Muscle of arm (tissue), 14 donors: ENCODE measurements at places on chromosomes 4 and X. TPM values are rescaled to one million over a fixed set of nuclear protein-coding genes. Genes with fewer than 3 reads are reported as not detected.

S100G gene
- not detected for polyA plus RNA-seq

PPARGC1A gene
- polyA plus RNA-seq: 8.8 TPM

DNA sequence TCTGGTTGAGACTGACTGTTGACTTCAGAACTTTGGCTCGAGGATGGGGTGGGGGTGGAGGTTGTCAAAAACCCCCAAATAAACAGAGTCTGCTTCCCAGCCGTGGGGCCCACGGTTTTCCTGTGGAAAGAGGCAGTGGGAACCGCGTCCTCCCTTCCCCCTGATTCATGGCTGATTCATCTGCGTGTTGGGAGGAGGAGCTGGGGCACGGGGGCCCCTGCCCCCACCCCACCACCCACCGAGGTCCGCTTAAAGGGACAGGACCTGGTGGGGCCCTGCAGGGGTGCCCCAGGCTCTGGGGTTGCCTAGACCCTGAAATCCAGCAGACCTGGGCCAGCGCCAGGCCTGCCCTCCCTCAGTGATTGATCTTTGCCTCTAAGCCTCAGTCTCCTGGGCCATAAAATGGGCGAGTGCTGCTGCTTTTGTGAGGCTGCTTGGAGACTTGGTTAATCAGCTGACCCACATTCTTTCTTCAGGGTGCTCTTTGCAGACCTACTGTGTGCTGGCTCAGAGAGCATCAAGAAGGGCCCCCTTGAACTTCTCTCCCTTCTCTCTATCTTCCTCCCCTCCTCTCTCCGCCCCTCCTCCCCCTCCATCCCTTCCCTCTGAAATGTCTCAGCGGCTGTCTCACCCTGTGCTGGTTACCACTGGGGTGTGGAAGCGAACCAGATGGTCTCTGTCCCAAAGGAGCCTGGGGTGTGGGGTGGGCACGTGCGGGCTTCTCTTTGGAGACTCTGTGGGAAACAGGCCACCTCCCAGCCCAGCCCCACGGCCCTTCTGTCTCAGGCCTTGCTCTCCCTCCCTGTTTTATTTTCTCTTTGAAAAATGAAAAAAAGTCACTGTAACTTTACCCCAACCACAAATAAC, 9.1 kb downstream of the HTRA3 start:
- peak; percentile 80 for DNase-seq

SPRY1 gene
- 174 TPM for polyA plus RNA-seq

GRCh38 chr4:11635342-11635741, 206.6 kb upstream of the HS3ST1 start:
- no peak for DNase-seq

DNA sequence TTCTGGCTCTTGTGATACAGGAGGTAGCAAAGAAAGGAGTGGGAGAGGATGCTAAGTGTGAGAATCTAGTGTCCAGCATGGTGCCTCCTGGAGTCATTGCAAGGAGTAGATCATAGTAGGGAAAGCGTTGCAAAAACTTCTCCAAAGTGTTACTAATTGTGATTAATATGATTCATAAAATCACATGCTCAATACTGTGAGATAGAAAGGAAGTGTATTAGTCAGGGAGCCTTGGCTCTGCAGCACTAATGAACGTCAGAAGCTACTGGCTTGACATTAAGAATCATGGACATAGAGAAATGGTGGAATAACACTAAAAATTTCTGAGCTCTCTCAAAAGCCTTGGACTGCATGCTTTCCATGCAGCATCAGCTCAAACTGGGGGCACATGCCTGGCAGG, 299.1 kb downstream of the EVC2 start:
- DNase-seq: no peak

DNA sequence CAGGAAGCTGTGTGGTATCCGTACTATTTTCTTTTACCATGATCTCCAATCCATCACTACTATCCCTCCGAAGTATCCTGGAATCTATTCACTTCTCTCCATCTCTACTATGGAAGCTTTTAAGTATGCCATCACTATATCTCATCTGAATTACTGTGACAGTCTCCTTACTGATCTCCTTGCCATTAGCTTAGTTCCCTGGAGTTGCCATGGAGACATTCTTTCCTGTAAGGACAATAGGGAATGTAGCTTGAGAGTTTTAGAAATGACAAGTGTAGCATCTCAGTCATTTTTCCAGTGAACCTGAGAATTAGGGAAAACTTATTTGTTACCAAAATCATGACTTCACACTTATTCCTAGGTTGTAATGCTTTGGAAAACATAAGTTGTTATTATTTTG, 86.3 kb downstream of the HPGD start:
- no peak for DNase-seq

FAM241A gene
- polyA plus RNA-seq: 4.1 TPM

ALPK1 gene
- polyA plus RNA-seq: 11.7 TPM

- DNase-seq: no peak
Measured at GRCh38 chr4:112386071-112386470, 88.9 kb downstream of the ALPK1 start.

- DNase-seq: no peak
Measured at GRCh38 chr4:26061248-26061986, 147.4 kb downstream of the SMIM20 start.

- DNase-seq: no peak
Measured at GRCh38 chr4:156939801-156940200, 31.8 kb downstream of the PDGFC start.

DCLK2 gene
- polyA plus RNA-seq: 5.8 TPM

EDA gene
- polyA plus RNA-seq: 23.9 TPM

DNA sequence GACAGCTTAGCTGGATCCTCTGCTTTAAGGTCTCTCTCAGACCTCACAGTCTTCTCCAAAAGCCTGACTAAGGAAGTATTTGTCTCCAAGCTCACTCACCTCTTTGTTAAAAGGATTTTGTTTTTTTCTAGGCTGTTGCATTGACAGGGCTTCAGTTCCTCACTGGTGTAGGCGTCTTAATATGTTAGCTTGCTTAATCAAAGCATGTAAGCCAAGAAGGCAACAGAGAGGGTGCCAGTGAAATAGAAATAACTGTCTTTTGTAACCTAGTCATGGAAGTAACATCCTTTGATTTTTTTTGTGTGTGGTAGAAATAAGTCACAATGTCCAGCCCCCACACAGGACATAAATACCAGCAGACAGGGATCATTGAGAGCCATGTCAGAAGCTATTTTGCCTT, 58.8 kb downstream of the FIP1L1 start:
- DNase-seq: no peak

CACNA1F gene
- not detected for polyA plus RNA-seq

DNA sequence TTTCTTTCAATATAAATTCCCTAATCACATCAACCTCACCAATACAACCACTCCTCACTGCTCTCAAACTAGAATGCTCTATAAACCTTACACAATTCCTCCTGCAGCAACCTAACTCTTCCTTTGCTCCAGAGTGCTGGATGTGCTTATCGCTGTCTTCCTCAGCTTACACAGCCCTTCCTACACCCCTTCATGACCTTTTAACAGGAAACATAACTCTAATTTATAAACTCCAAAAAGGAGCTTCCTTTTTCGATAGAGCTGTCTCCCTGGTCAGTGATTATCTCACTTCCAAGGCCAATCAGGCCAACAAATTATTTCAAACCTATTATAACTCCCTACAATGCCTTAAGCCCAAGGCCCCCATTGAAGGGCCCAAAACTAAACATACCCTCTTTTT, 78.8 kb downstream of the COQ2 start:
- no peak for DNase-seq

- DNase-seq: no peak
Measured at GRCh38 chr4:98518559-98519267, 139.7 kb downstream of the TSPAN5 start.

- DNase-seq: no peak
Measured at GRCh38 chrX:111447298-111447697, 35.3 kb upstream of the DCX start.

SOWAHD gene
- polyA plus RNA-seq: 0.49 TPM

DNA sequence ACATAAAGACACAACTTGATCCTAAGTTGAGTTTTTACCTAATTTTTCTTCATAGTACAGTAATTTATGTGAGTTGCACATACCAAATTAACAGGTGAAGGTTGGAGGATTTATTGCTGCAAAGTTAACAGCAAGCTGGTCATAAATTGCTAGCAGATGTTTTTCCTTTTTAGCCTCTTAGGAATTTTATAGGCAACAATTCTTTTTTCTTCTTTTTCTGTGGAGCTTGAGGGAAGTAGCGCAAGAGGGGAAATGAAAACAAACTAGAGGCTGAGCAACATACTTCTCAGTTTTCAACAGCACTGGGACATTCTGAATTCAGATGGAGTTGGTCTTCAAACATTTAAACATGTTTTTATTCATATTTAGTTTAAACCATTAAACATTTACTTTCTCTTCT, 63.7 kb upstream of the TLR2 start:
- DNase-seq: no peak

- peak; percentile 83 for DNase-seq
Measured at GRCh38 chrX:2325076-2325784, 175.5 kb downstream of the DHRSX start.

MMRN1 gene
- 7.7 TPM for polyA plus RNA-seq

GRCh38 chr4:119690871-119691270, 62.3 kb upstream of the PDE5A start:
- DNase-seq: no peak

- no peak for DNase-seq
Measured at GRCh38 chr4:81627590-81627989, 155.9 kb upstream of the RASGEF1B start.

ZNF157 gene
- 0.38 TPM for polyA plus RNA-seq

DNA sequence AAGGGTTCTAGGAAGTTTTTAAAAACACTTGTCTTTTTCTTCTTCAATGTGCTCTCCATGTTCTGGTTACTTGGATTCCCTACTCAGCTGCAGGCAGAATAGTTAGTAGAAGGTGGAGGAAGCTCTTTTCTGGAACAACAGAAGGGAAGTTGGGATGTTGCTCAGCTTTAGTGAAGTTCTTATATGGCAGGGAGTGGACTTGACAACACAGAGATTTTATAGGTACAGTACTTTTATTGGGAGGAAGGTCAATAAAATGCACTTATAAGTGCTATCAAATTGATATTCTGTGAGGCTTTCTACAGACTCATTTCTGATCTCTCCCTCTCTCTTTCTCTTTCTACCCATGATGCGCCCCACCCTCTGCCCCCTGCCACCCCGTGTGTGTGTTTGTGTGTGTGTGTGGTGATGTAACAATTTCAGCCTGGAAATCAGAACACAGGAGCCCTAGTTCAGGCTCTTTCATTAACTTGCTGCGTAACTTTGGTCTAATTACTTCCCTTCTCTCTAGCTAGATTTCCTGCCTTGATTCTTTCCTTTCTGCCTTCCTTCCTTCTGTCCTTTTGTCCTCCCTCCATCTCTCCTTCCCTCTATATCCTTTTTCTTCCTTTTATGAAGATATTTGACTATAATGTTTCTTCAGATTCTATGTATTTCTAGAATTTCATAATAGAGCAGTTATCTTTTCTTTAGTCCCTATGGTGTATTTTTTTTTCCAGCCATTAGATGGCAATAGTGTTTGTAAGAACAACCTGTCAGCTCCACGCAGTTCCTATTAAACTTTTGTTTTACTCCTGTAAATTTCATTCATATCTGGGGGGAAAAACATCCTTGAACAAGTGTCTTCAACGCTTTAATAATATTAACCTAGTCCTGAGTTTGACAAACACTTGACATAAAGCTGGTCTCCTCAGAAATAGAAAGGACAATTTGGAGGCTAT, 37.1 kb downstream of the HEPH start:
- peak; percentile 3 for DNase-seq

DNA sequence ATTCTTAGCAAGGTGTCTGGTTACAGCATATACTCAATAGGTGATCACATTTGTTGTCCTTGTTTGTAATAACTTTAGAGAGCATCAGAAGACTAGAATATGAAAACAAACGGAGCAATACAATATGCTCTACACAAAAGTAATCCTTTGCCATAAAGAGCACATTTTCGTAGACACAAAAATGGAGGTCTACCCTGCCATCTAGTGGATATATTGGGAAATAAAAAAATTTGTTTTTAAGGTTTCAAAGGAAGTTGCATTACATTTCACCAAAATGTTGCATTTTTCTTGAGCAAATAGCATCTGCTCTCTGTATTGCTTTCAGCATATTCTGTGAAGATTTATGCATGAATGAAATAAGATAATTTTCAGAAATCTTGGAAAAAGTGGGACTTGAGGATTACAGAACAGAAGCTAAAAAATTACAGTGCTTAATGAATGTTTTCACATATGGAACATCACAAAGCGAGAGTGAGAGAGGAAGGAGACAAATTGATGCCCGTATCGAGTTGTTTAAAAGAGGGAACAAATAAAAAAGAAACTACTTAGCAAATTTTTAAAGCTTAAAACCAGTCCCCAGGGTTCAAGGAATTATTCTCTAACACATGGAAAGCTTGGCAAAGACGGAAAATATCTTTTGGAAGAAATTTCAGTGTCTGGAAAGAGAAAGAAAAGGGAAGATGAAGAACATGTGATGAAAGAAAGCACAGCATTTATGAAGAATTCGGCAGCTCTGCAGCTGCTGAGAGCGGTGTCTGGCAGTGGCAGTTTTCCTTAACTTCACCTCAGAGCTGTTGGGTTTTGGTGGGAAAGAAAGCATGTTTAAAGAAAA, 390.1 kb downstream of the ANKRD50 start:
- DNase-seq: peak; percentile 82

MAGEA2 gene
- polyA plus RNA-seq: not detected

DNA sequence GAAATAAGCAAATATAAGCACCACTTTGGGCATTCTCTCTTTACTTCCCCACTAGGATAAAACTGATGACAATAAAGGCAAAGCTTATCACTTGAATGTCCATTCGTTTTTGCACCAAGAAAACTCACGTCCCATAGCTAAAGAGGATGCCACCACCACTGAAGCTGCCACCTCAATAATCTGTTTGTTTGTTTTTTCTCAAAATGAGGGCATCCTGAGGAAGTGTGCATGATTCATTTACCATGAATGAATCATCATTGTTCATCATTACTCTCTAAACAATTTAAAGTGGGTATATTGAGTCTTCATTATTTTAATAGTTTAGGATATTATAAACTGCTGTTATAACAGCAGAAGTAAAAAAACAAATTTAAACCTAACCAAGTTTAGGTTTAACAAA, 168.2 kb downstream of the DCTD start:
- DNase-seq: no peak
